ENCODE measurements at places on chromosomes 3 and 15.

DNA sequence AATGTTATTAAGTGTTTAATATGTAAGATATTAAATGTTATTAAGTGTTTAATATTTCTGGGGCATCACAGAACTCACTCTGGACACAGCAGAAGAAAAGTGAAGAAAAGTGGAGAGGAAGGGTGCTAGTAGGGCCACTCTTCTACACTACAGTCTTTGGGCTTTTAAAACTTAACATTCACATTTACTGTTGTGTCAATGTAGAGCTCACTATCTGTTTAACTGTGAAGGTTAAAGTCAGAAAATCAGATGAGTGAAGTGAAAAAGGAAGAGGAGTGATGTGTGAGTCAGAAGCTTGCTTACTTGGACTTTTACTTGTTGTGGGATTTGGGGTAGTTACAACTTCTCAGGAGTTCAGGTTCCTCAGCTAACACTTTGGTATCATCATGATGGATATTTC is 145.3 kb upstream of the DNAJC19 start:
- no peak for DNase-seq

DNA sequence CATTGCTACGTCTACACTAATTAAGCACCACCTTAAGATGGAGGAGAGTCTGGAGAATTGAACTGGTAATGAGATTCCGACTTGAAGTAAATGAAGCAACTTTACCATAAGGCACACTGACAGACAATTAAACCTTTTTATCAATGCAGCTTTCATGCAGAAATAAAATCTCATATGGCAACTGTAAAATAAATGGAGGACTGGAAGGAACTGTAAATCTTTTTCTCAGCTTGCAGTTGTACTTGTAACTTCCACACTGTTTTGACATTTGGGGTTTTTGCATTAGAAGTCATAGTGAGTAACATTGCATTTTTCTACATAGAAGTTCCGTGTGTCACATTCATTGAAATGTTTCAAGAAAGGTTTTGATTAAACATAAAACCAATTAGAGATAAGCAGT is 705.3 kb downstream of the NLGN1 start:
- no peak for DNase-seq

- DNase-seq = no peak
Measured at GRCh38 chr15:83144771-83145170, 37.3 kb downstream of the TM6SF1 start.

DNA sequence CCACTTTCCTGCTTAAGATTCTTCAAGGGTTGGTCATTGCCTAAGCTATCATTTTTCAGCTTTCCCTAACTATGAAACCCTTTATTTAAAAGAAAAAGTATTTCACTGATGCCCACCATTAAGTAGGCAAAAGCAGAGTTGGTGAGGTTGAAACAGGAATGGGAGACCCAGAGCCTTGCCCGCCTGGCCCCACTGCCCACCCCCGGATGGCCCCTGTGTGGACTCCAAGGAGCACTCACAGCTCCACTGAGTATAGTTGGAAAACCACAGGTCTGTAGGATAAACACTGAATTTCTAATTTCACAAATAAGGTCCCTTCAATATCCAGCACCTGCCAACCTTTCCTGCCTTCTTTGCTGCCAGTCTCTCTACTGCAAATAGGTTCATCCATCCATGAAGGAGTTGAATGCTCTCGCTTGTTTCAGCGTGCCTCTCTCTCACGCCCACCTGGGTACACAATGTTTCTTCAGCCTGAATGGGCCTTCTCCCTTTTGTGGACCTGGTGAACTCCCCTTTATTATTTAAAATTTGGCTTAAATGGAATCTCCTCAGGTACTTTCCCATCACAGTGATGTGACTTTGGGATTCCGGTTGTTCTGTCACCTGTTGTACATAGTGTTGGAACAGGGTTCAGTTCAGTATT is 8.7 kb upstream of the ACAP2 start:
- DNase-seq = no peak

DNA sequence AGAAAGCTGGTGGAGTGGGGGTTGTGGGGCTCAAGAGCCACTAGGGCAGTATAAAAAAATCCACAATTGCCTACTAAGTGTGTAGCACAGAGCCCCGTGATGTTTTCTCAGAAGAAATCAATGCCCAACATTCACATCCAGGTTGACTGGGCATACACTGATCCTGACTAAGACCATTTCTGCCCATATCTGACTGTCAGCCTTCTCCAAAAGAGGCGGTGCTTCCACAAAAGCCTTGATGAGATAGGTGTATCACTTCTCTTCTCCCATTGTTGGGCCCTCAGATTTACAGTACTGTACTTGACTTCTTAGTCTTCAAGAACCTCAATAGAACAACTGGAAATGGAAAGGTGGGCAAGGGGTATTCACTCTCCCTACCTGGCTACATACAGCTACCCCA is 1.4 kb downstream of the POPDC2 start:
- no peak for DNase-seq

GRCh38 chr3:25571285-25571684 is 93.4 kb downstream of the TOP2B start:
- DNase-seq = no peak

- DNase-seq = no peak
Measured at GRCh38 chr15:69403594-69403993, 10.6 kb upstream of the KIF23 start.

DNA sequence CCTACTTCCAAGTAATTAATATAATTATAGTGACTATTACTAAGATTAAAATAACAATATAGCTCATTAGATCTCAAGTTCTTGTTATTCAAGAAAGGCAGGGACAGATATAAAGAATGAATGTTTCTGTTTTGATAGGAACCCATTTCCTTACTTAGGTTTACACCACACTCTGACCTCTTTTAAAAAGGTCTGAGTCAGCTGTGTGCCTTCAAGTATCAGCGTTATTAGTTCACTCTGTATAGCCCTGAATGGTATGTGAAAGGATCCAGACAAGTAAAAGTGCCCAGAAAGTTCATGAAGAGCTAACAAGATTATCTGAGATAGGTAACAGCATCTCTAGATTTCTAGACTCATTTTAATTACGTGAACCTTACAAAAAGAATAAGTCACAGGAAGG is 28.9 kb downstream of the PDCD10 start:
- DNase-seq = no peak

- no peak for DNase-seq
Measured at GRCh38 chr3:100810671-100811070, 101.4 kb downstream of the TFG start.

GRCh38 chr3:154427685-154428285 is 2.2 kb downstream of the GPR149 start:
- no peak for DNase-seq

- DNase-seq = no peak
Measured at GRCh38 chr15:29740692-29741311, 81.5 kb downstream of the TJP1 start.

DNA sequence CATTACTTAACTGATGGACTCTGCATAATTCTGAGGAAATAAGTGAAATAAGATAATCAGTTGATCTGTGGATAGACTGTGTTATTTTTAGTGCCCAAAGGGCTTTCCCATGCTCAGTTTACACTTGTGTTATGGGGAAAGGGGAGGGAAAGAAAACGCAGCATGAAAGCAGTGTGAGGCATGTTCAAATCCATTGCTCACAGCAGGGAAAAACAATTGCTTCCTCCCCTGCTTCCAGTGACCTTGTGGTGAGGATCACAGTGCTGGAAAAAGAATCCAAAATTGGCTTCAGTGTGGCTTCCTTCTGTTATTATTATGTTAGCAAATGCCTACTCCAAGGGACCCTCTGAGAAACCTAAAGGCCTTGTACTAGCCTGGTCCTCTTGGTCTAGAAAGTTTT is 285.1 kb upstream of the CDIN1 start:
- DNase-seq = no peak

DNA sequence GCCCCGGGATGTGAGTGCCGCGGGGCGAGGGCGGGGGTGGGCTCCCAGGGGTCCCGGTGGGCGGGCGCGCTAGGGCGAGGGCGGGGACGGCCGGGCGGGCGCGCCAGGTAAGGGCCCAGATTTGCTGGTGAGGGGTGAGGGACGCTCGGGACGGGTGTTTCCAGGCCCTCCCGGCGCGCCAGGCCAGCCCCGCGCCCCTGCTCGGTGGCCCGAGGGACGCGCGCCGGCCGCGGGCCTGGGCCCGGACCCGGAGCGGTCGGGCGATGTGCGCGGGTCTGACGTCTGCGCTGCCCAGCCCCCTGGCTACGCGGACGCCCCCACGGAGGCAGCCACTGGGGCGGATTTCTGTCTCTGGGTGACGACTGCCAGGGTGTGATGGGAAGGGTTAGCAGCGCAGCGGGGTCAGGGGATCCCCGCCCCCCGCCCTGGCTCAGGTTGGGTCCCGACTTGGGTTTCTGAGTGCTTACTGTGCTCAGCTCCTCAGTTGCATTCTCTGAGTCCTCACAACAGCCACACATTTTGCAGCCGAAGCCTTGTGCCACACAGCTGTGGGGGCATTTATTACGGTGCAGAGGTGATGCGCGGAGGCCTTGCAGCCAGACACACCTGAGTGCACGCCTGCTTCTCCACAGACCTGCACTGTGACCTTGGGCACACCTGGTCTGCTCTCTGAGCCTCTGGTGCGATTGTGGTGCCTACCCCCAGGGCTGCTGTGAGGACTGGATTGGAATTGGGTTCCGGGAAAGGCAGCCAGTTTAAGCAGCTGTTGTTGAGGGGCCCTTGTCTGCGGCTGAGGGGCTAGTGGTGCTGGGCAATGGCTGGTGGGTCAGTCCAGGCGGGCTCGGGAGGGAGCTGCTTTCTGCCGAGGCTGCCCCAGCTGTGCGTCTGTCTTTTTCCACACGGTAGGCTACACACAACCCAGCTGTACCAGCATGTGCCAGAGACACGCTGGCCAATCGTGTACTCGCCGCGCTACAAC is 523 bp downstream of the HDAC11 start:
- DNase-seq = peak; percentile 34

GRCh38 chr3:50508821-50509220 is 5.4 kb upstream of the CACNA2D2 start:
- DNase-seq = no peak

GRCh38 chr15:74823324-74823723 is 3.1 kb upstream of the CPLX3 start:
- DNase-seq = no peak

DNA sequence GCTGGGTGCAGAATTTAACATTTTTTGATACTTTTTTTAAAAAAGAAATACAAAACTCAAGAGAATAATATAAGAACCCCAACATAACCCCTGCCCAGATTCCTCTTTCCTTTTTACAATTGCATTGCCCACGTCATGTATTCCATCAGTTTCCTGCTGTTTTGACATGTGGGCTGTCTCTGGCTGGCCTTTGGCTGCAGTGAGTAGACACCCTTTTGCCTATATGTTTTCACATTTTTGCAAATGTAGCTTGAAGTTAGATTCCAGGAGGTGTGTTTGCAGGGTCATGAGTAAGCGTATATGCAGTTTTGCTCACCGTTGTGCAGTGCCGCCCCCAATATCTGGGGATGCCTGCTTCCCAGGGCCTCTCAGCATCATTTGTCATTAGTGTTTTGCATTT is 28.0 kb upstream of the ATP10A start:
- DNase-seq = no peak

GRCh38 chr15:55917881-55918296 is 75.5 kb downstream of the NEDD4 start:
- no peak for DNase-seq

- DNase-seq = no peak
Measured at GRCh38 chr3:181402347-181402746, 309.4 kb upstream of the SOX2 start.

DNA sequence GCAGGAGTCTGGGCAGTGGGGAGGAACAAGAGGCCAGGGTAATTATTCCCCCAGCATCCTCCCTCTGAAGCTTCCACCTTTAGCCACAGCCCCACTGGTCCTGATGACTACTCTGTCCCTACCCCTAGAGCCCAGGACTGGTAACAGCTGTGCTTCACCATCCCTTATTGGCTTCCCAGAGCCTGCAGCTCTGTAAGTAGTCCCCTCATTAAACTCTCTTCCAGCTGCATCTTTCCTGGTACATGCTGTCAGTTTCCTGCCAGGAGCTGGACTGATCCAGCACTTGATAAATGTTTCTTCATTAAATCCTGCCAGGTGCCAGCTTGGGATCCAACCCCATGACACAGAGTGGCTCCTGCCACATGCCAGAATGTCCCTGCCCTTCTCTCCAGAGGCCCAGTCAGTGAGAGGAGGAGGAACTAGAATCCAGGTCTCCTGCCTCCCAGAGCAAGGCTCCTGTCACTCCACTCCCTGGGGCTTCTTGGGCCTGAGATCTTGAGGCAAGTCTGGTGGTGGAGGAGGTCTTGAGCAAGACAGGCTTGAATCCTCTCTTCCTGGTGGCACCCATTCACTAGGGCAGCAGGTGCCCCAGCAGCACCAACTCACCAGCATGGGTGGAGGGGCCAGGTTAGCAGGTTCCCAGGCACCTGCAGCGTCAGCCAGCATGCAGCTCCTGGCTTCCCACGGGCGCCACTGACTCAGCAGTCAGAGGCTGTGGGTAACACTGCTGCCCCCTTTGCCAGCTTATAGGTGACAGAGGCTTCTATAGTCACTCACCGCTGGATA is 27.6 kb downstream of the FBXW12 start:
- DNase-seq = no peak

DNA sequence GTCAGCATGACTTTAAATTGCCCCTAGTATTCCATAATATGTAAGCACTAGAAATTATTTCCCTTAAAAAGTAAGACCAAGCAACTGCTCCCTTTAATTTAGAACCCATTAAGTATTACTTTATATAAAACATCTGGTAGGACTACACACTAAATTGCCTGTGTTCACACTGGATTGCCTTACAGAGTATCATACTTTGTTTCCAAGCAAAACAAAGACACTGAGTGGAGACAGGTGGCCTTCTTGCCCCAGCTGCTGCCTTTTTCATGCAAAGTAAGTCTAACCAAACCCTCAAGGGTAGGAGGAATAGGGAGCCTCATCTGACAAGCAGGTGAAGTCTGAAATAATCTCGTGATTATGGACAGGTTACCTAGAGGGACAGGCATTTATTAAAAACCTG is 87.3 kb downstream of the PEX5L start:
- no peak for DNase-seq

DNA sequence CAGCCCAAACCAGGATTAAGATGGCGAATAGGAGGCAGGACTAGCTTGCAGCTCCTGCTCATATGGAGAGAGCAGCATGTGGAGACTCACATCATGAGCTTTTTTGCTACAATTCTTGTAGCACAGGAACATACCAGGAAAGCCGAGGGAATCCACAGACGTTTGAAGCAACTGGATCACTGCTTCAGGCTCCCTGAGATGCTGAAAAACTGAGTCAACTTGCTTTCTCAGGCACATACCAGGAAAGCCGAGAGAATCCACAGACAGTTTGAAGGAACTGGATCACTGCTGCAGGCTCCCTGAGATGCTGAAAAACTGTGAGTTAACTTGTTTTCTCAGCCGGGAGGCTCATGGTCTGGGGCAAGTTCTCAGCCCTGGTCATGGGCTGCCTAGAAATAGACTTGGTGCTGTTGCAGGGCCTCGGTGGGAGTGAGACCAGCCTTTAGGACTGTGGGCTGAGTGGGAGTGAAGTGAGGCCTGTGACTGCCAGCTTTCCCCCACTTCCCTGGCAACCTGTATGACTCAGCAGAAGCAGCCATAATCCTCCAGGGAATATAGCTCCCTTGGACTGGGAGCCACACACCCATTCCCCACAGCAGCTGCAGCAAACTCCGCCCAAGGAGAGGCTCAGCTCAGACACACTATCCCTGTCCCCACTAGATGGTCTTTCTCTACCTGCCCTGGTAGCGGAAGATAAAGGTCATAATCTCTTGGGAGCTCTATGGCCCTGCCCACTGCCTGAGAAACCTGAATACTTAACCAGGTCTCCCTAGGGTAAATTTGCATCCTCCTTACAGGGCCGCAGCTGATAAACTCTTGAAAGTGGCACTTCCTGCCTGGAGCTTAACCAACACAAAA is 51.9 kb upstream of the PFN2 start:
- DNase-seq = no peak

GRCh38 chr3:8734137-8734878 is 706 bp downstream of the CAV3 start:
- DNase-seq = no peak

- DNase-seq = peak; percentile 48
Measured at GRCh38 chr3:13890377-13891016, 10.6 kb upstream of the WNT7A start.
